ENCODE measurements at places on chromosomes 1 and 21. TPM values are rescaled to one million over a fixed set of nuclear protein-coding genes. Genes with fewer than 3 reads are reported as not detected.

Gene ZBTB37
- 32.8 TPM for total RNA-seq

GRCh38 chr1:65564493-65564892, 144.0 kb downstream of the LEPR start:
- DNase-seq = no peak

Gene RCC2
- total RNA-seq = 36.9 TPM

DNA sequence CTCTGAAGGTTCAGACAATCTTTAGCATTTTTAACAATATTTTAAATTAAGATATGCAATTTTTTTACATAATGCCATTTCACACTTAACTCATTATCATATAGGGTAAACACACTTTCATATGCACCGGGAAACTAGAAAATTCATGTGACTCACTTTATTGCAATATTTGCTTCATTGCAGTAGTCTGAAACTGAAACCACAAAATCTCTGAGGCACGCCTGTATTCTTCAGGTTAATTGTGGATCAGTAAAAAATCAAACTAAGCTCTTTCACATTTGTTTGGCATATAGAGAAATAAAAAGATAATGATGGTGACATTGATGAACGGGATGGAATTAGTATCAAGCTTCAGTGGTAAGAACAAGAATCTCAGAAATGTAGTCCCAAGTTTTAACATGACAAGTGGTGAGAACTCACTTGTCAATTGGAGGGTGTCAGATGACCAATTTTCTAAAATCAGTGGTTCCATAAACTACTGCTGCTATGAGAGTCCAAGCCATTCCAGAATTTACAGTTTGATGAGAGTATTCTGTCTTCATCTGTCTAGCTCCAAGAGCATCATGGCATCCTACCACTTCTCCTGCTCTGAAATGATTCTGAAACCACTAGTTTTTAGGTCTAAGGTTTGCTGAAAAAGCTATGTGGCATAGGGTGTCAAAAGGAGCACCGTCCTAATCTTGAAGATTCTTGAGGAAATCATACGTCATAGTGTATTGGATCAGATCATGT, 281.0 kb downstream of the PTPRC start:
- no peak for DNase-seq

GRCh38 chr1:22245100-22245650, 102.3 kb upstream of the WNT4 start:
- no peak for DNase-seq

Gene TOMM20
- total RNA-seq = 78.2 TPM

- DNase-seq = no peak
Measured at GRCh38 chr21:26587736-26588201, 14.7 kb upstream of the CYYR1 start.

DNA sequence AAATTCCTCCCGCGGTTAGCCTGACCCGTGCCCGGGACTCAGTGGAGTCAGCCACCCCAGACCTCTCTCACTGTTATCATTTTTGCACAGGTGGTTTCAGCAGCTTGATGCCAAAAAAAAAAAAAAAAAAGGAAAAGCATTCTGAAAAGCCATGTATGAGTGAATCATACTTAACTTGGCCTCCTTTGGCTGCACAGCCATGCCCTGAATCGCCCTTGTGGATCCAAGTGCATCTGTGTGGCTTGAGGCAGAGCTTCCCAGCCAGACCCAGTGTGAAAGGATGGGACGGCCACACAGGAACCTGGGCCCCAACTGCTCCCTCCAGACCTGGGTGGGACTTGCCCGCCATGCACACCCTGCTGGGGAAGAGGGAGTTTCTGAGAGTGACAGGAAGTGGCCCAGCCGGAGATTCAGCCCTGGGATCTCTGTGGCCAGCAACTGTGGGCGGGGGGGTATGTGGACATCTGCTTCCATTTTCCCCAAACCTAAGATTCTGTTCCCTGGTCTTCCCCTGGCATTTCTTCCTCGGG, 8.6 kb downstream of the YBEY start:
- no peak for DNase-seq

- no peak for DNase-seq
Measured at GRCh38 chr1:30612536-30613065, 110.8 kb downstream of the MATN1 start.

Gene PROX1
- total RNA-seq = 15.9 TPM

- DNase-seq = no peak
Measured at GRCh38 chr1:40399984-40400704, 26.6 kb downstream of the SMAP2 start.

GRCh38 chr21:35406635-35407034, 357.5 kb upstream of the RUNX1 start:
- DNase-seq = no peak

DNA sequence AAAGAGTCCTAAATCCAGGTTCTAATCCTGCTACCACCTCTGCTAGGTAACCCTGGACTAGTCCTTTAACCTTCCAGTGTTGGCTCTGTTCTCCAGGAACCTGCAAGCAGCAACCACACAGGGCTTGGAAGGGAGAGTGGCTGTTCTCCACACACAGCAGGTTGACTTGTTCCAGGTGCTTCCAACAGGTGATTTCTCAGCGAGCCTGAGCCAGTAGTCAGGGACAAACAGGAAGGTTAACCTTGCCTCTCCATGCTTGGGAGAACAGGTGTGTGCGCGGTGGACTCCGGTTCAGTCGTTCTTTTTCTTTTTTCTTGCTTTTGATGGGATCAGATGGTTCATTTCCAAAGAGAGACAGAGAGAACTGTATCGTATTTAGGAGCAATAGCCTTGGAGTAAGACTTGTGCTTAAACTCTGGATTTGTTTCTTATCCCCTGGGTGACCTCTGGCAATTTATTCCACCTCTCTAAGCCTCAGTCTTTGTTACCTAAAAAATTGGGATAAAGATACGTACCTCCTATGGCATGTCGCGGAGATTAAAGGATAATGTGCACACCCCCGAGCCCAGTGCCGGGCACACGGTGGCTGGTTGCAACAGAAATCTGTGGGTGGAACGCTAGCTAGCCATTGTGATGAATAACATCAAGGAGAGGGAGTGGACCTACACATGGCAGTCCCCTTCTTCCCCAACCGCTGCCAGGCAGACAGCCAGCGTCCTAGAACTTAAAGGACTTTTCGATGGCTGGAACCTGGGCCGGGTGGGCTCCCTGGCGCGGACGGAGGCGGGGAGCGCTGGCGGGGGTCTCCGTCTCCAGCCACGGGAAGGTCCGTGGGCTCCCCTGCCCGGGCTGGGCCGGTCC, 583 bp upstream of the CACHD1 start:
- DNase-seq = no peak

DNA sequence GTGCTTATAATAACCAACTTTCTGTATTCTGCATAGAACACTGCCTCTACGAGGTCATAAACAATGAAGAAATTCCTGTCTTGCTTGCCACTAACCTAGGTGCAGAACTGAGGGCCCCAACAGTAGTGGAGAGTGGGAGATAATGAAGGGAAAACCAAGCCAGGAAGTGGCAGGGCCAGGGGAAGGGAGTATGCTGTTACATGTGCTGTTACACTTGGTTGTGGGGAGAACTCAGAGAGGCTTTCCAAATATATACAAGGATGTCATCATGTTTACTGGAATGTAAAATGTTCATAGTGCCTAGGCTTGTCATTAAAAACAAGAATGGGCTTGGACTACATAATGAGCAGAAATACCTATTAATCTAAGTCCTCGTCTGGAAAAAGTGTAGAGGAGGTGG, 31.1 kb downstream of the NHLH2 start:
- DNase-seq = no peak

- no peak for DNase-seq
Measured at GRCh38 chr1:157170677-157171515, 32.7 kb upstream of the ETV3 start.

Gene TBX19
- 1.1 TPM for total RNA-seq

GRCh38 chr1:19481826-19482398, 3.4 kb downstream of the CAPZB start:
- DNase-seq = no peak

DNA sequence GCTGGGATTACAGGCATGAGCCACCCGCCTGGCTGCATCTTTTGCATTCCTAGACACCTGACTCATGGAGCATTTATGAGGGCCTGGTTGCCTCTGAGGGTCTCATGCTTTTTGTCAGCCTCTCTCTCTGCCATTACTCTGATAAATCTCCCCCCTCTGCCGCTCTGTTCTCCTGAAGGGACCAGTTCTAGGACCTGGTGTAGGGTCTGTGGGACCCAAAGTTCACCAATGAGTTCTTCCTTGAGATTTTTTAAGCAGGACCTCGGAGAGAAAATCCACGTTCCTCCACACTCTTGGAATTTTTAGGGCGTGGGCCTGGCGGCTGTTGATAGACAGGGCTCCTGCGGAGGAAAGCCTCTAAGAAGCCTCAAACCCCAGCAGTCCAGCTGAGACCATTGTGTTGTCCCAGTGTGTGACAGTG, 91.9 kb upstream of the ERRFI1 start:
- DNase-seq = no peak

Gene TOMM40L
- 6.0 TPM for total RNA-seq

Gene OR2T10
- total RNA-seq = not detected

Gene MNDA
- 9.0 TPM for total RNA-seq

Gene LRRC3
- total RNA-seq = 1.5 TPM

- DNase-seq = no peak
Measured at GRCh38 chr1:220684890-220685289, 5.3 kb upstream of the C1orf115 start.

DNA sequence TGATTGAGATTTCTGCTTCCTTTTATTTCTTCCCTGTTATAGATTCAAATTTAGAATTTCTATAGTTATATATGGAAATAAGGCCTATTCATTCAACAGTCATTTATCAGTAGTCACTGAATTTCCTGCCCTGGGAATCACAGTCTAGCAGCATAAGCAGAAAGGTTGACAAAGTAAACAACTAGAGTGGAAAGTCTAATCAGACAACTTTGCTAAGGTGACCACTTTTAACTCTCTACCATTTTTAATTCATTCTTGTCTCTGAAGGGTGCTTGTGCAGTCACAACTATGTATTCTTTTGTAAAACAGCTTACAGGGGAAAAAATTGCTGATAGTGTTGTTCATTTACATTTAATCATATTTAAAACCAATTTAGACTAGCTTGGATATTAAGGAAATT, 66.1 kb upstream of the PLA2G4A start:
- no peak for DNase-seq

DNA sequence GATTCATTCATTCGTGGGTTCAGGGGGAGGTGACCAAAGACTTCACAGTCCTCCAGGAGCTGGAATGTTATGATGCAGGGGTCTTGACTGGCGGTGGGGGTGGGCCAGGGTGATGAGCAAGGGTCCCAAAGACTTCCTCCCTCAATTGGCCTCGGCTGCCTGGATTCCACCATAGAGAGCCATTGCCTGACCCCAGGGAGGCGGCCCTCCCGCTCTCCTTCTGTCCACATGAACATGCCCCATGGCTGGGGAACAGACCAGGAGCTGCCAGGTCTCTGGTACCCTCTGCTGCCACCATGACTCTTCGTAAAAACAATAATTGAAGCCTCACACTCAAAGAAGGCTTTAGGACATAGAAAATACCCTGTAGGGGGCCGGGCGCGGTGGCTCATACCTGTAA, 102.5 kb upstream of the CASZ1 start:
- no peak for DNase-seq

DNA sequence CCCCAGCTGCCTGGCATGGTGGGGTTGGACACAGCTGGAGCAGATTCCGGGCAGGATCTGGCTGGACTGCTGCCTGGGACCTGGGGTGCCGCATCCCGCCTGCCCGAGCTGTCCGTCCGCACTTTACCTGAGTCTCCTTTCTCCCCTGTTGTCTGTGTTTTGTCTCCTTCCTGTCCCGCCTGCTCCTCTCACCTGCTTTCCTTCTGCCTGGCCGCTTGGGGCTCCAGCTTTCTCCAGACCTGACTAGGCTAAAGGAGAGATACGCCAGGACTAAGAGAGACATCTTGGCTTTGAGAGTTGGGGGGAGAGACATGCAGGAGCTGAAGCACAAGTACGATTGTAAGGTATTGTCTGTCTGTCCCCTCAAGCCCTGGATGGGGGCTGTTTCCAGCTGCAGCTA, 73.3 kb downstream of the ARHGEF10L start:
- DNase-seq = no peak

- DNase-seq = no peak
Measured at GRCh38 chr1:36136535-36136934, 11.5 kb upstream of the COL8A2 start.

Gene TCHHL1
- total RNA-seq = not detected

DNA sequence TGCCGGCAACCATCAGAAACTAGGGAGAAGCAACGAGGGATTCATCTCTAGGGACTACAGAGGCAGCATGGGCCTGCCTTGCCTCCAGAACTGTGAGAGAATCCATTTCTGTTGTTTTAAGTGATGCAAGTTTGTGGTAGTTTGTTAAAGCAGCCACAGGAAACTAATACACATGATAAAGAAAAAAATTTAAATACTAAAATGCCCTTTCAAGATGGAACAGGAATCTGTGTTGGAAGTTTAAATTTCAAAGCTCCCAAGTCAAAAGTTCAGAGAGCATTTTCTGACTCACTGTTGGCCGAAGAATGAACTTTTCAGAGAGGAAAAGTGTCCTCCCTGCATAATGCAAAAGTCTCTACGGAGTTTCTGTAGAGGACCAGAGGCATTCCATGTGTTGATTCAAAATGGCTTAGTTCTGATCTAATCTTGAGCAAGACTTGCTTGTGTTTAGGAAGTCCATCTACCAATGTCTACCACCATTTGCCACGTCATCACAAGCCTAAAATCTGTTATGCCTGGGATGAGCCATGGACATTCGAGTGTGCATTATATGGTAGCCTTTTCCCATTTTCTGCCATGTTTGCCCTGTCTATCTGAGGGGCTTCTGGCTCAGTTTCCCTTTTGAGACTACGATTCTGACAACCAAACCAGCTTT, 22.4 kb upstream of the ARHGAP29 start:
- no peak for DNase-seq

DNA sequence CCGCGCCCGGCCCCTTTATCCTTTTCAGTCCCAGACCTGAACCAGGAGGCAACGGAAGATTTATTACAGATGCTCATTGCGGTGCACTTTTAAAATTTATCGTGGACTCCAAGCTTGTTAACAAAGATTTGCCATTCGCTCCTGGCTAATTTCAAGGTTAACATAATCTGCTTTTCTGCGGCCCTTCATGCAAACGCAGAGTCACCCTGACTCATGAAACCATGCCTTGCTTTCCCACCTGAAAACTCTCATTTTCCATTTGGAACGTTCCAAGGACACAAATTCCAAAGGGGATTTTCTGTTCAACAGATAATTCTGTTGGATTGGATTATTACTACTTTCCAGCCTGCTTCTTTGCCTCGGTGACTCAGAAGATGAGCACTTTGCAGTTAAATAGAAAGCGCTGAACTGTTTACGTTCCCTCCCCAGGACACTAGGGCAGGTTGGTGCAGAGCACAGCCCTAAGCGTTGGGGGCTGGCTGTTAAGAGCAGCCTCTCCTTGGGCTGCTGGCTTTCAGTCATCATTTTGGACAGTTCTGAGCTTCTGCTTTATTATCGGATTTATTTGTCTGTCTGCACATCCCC, 51.1 kb downstream of the CD247 start:
- DNase-seq = no peak

GRCh38 chr1:243260221-243260880, 4.5 kb downstream of the SDCCAG8 start:
- DNase-seq = no peak

- DNase-seq = no peak
Measured at GRCh38 chr1:26784023-26784871, 3.5 kb upstream of the PIGV start.

Gene LCE2A
- total RNA-seq = not detected

All from urinary bladder (tissue), 4 donors.